ENCODE measurements at places on chromosomes 5 and 9.

GRCh38 chr5:17204133-17204489, 13.3 kb upstream of the BASP1 start:
- DNase-seq, result no peak

- no peak for DNase-seq
Observed at GRCh38 chr5:2207416-2208238, 324.9 kb upstream of the IRX4 start.

- no peak for DNase-seq
Observed at GRCh38 chr5:28296254-28297013, 1258.0 kb upstream of the CDH9 start.

- DNase-seq, result no peak
Observed at GRCh38 chr5:36944607-36945225, 68.1 kb downstream of the NIPBL start.

- no peak for DNase-seq
Observed at GRCh38 chr5:96141749-96142148, 180.1 kb upstream of the ELL2 start.

DNA sequence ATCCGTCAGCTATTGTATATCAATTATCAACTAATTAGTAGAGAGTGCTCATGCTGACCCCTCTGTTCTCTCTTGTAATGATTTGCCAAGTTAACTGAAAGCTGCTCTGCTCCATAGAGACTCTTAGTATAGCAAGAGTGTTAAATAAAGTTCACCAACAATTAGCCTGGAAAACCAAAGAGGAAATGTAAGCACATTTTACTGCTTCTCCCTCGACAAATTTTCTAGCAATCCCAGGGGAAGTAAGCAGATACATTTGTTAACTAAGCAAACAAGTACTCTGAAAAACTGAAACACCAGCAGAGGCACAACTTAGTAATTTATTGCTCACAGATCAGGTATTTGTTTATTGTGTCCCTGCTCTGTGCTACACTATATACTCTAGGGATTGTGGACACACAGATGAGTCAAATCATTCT, 162.2 kb downstream of the GLIS3 start:
- no peak for DNase-seq

DNA sequence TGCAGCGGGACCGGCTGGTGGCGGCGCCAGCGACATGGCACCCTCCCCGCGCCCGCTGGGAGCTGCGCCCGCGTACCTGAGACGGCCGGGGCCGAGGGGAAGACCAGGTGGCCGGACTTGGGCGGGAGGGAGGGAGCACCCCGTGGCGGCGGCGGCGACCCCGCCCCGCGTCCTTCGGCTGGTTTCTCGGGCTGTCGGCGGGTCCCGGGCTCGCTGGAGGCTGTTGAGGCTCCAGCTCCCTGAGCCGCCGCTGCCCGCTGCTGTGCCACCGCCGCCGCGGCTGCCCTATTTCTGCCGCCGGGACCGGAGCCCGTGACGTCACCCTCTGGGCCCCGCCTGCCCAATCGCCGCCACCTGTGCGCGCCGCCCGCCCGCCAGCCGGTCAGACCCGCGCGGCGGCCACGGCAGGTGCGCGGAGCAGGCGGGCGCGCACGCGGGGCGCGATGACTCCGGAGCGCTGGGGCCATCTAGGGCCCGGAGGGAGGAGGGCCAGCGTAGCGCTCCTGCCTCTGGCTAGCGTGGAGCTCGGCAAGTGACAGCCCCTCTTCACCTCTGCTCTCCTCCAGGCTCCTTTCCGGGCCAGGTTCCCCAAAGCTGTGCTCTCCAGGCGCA, at the start of gene FSTL4:
FSTL4 (minus strand) TSS at position 293 of the 612 bp plus-strand sequence.
- no peak for DNase-seq

- no peak for DNase-seq
Observed at GRCh38 chr5:14574891-14575508, 6.6 kb upstream of the OTULINL start.

DNA sequence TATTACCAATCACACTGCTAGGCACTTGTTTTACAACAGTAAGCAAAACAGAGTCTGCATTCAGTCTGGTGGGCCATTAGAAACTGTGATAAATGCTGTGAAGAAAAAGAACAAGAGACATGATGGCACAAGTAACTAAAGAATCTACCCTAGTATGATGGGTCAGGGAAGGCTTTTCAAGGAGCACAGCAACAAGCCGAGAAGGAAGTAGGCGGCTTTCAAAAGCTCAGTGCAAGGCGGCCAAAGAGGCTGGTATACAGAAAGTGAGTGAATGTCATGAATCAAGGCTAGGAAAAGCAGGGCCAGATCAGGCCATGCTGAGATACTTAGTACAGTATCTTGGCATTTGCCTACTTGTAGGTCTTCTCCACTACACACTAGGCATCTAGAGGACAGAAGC, 76.4 kb downstream of the ECPAS start:
- DNase-seq, result no peak

Data from NCI-H1048 (cell line).